AG04450 (cell line): ENCODE measurements at places on chromosomes 16 and 17. TPM values are rescaled to one million over a fixed set of nuclear protein-coding genes. Genes with fewer than 3 reads are reported as not detected.

OR4D1 gene
- not detected in 2 replicates for polyA plus RNA-seq

SLC5A2 gene
- polyA plus RNA-seq = not detected in 2 replicates

CBX2 gene
- 2.2 and 2.3 TPM in 2 replicates for polyA plus RNA-seq

KCNG4 gene
- not detected in 2 replicates for polyA plus RNA-seq

ASGR1 gene
- polyA plus RNA-seq = 1.1 and 1.5 TPM in 2 replicates

JPH3 gene
- polyA plus RNA-seq = 0.02 TPM in 1 of 2 replicates, not detected in the other

AIPL1 gene
- polyA plus RNA-seq = not detected in 2 replicates

ACTG1 gene
- 2,721 and 3,607 TPM in 2 replicates for polyA plus RNA-seq

KIF18B gene
- 2.4 and 2.6 TPM in 2 replicates for polyA plus RNA-seq

ENKD1 gene
- 3.6 and 4.2 TPM in 2 replicates for polyA plus RNA-seq

SMTNL2 gene
- polyA plus RNA-seq = 0.04 TPM in 1 of 2 replicates, not detected in the other

ATP2C2 gene
- polyA plus RNA-seq = not detected in 2 replicates

HS3ST3A1 gene
- 6.6 and 11.9 TPM in 2 replicates for polyA plus RNA-seq

GP2 gene
- polyA plus RNA-seq = not detected in 2 replicates

FN3K gene
- polyA plus RNA-seq = 1.6 TPM in 2 replicates

PPP1R27 gene
- not detected in 2 replicates for polyA plus RNA-seq

FAM20A gene
- not detected in 2 replicates for polyA plus RNA-seq

GDPD1 gene
- polyA plus RNA-seq = 1.9 and 2.7 TPM in 2 replicates

ETV4 gene
- polyA plus RNA-seq = 6.7 and 8.0 TPM in 2 replicates

CIITA gene
- polyA plus RNA-seq = 0.04 and 0.06 TPM in 2 replicates

SUMO2 gene
- polyA plus RNA-seq = 356 and 439 TPM in 2 replicates

KRT13 gene
- polyA plus RNA-seq = 0.05 TPM in 1 of 2 replicates, not detected in the other

KRTAP2-1 gene
- polyA plus RNA-seq = not detected in 2 replicates

IQCK gene
- 13.8 and 18.0 TPM in 2 replicates for polyA plus RNA-seq

SLC38A8 gene
- not detected in 2 replicates for polyA plus RNA-seq

PRAC2 gene
- polyA plus RNA-seq = not detected in 2 replicates

PTGES3L gene
- polyA plus RNA-seq = 1.8 and 1.9 TPM in 2 replicates

GNPTG gene
- polyA plus RNA-seq = 40.5 and 49.9 TPM in 2 replicates

PRAC1 gene
- not detected in 2 replicates for polyA plus RNA-seq

KRTAP3-1 gene
- not detected in 2 replicates for polyA plus RNA-seq

FOXC2 gene
- 0.79 and 1.6 TPM in 2 replicates for polyA plus RNA-seq

HCRT gene
- polyA plus RNA-seq = not detected in 2 replicates

CYGB gene
- 7.4 and 7.7 TPM in 2 replicates for polyA plus RNA-seq

IGF2BP1 gene
- 9.9 and 11.7 TPM in 2 replicates for polyA plus RNA-seq

AXIN2 gene
- 2.4 and 2.8 TPM in 2 replicates for polyA plus RNA-seq

KRTAP16-1 gene
- not detected in 2 replicates for polyA plus RNA-seq

CDH16 gene
- polyA plus RNA-seq = not detected in 2 replicates
